ENCODE measurements at places on chromosomes 4 and X.
A peak's percentile ranks its signal among the peaks of the same experiment; 100 is the strongest.

GRCh38 chr4:126762663-126763247 is 870.0 kb upstream of the INTU start:
- DNase-seq: no peak

GRCh38 chr4:36056136-36056535 is 188.2 kb downstream of the ARAP2 start:
- DNase-seq: no peak

GRCh38 chr4:127469542-127469941 is 163.2 kb upstream of the INTU start:
- no peak for DNase-seq

GRCh38 chr4:157978680-157979361 is 194.0 kb downstream of the GASK1B start:
- peak; percentile 12 for DNase-seq

DNA sequence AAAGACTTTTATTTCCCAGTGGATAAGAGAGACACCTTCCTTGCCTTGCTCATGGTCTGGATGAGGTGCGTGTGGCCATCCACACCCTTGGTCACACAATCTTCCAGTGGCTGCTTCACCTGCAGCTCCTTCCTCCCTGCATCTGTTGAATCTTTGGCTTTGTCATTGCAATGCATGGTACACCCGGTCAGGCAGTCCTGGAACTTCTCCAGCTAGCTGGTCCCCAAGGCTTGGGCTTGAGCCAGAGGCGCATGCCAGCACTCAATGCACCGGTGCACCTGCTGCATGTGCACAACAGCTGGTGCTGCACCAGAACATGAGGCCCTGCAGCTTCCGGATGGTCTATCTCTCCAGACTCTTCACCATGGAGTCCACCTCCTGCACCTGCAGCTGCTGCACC is 31.7 kb downstream of the SCML1 start:
- no peak for DNase-seq

DNA sequence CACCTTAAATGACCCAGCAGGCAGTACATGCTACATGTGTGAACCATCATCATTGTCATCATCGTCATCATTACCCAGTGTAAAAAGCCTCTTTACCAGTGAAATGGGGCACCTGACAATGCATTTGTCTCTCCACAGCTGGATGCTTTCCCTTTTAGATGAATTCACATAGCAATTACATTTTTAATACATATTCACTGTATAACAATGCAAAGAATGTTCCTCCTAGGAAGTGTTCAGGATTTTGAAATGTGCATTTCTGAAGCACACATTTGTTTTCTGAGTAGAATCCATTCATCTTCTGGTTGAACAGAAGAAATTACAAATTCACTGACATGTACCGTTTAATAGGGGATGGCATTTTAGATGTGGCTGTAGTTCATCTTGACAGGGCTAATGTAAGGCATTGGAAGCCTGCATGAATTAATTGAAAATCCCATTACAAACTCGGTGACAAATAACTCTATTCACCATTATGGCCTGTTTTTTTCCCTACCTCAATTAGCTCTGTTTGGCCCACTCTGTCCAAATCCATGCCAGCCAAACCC is 111.1 kb downstream of the SH3RF1 start:
- no peak for DNase-seq

DNA sequence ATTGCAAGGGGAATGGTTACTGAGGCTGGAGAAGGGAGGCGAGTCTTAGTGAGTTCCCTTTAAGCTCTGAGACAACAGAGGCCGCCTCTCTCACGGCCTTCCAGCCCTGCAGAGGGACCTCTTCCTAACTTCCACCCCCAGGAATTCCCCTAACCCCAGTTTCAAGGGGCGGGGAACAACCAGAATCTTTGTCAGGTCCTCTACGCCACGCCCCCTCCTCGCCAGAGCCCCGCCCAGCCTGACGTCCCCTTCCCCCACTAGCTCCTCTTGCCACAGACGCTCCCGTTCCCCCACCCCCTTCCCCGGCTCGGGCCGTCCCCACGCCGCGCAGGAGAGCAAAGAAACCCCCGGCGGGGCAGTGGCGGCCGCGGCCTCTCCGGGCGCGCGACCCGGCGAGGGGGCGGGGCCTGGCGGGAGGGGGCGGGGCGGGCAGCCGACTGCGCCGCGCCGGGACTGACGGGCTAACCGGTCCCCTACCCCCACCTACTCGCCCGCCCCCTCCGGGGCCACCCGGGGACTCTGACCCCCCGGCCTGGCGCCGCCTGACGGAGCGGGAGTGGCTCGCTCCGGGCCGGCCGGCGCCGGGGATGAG is 12.3 kb upstream of the TMEM156 start:
- DNase-seq: peak; percentile 66

DNA sequence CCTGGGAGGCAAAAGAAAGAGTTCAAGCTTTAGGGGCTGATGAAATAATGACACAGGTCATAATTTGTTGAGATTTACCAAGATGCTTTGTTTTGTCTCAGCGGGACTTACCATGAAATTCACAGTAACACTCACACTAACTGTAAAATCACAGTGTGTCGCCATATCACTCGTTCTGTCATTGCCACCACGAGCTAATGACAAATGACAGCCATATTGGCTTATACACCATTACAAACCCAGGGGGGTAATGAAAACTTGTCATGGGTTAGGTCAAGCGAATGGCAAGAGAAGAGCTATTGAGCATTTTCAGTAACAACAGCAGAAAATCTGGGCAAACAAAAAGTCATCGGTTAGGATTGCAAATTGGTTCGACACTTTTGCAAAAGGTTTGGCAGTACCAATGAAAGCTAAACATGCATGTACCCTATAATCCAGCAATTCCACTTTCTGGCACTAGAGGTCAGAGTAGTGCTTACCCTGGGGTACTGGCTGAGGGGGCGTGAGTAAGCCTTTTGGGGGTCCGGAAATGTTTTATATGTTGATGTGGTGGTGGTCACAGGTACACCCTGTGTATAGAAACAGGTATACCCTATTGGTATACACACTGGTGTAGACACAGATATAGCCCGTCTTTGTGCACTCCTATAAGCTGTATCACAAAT is 83.9 kb upstream of the RAI2 start:
- no peak for DNase-seq

DNA sequence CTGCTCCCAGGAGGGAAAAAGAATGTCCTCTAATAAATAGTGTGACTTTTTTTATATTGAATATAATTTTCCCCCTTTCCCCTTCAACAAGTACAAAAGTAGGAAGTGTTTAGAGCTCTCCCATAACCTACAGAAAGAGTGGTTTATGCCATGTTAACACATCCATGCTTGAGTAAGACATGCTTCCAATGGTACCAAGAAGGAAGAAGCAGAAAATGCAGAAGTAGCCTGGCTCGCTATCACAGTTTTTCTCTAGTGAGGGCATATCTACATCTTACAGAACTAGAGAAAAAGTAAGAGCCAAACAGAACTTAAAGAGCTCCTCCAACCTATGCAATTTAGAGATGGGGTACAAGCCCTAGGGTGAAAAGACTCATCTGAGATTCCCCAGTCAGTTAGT is 82.5 kb downstream of the ARHGEF9 start:
- DNase-seq: no peak

DNA sequence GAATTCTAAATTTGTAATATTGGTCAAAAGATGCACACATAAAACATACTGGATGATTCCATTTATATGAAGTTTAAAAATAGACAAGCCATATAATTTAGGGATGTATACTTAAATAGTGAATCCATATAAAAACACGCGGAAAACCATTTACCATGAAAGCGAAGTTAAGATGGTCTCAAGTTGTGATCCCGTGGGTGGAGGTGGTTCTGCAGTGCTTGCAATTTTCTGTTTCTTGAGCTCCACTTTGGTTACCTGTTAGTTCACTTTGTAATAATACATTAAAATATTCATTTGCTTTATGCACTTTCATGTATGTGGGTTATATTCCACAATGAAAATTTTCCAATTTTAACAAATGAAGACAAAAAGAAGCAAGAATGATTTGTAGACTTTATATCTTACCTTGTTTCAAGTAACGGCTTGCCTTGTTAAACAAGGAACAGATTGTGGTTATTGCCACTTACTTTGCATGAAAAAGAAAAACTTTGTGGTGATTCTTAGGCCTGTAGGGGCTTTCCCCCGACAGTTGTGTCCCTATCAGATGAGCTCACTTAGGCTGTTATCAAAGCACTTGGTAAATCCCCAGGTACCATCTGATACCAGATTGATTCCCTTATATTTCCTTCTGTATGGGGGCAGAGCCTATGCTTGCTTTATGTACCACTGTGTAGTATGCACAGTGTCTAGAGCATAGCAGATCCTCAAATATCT is 12.2 kb downstream of the UCP1 start:
- DNase-seq: no peak

DNA sequence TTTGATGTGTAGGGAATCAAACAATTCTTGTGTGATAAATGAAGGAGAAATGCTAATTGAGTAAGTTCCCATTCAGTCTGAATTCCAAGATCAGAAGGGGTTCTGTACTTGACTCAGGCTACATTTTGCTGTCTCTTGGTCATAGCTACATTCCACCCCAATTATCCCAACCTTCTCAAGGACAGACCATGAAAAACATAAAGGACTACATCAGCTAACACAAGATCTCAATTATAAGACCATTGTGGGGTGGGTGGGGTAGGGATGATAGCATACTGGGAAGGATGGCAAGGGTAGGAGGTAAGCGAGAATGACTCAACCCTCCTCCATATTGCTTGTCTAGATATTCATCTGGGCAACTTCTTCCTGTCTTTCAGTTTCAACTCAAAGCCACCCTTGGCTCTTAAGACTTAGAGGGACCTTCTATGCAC is 87.4 kb upstream of the ETNPPL start:
- DNase-seq: no peak

- DNase-seq: no peak
Measured at GRCh38 chr4:149755969-149756368, 59.7 kb downstream of the IQCM start.

- DNase-seq: no peak
Measured at GRCh38 chr4:98728433-98728832, 70.0 kb upstream of the TSPAN5 start.

GRCh38 chr4:81343536-81343935 is 128.2 kb downstream of the RASGEF1B start:
- DNase-seq: no peak

GRCh38 chr4:60808726-60809485 is 391.2 kb upstream of the ADGRL3 start:
- DNase-seq: peak; percentile 0

GRCh38 chrX:69618803-69619202 is 2.9 kb downstream of the EDA start:
- no peak for DNase-seq

GRCh38 chrX:110384490-110384889 is 25.8 kb downstream of the RTL9 start:
- DNase-seq: no peak

- no peak for DNase-seq
Measured at GRCh38 chrX:110044346-110045249, 41.7 kb downstream of the TMEM164 start.

DNA sequence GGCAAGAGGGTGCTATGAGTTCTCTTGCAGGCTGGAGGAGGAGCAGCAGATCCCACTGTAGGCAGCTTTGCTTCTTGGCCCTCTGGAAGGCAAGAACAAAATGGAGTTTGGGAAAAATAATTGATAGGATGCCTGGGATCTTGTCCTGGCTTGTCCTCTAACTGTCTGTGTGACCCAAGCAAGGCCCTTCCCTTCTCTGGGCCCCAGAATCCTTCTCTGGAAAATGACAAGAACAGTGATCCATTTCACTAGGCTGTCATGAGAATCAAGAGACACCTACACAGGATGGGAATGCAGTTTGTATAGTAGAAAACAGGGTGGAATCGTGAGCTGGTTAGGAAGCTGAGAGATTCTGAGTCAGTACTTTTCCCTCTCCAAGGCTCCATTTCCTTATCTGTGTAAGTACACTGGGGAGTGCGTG is 133.3 kb downstream of the PJA1 start:
- no peak for DNase-seq

DNA sequence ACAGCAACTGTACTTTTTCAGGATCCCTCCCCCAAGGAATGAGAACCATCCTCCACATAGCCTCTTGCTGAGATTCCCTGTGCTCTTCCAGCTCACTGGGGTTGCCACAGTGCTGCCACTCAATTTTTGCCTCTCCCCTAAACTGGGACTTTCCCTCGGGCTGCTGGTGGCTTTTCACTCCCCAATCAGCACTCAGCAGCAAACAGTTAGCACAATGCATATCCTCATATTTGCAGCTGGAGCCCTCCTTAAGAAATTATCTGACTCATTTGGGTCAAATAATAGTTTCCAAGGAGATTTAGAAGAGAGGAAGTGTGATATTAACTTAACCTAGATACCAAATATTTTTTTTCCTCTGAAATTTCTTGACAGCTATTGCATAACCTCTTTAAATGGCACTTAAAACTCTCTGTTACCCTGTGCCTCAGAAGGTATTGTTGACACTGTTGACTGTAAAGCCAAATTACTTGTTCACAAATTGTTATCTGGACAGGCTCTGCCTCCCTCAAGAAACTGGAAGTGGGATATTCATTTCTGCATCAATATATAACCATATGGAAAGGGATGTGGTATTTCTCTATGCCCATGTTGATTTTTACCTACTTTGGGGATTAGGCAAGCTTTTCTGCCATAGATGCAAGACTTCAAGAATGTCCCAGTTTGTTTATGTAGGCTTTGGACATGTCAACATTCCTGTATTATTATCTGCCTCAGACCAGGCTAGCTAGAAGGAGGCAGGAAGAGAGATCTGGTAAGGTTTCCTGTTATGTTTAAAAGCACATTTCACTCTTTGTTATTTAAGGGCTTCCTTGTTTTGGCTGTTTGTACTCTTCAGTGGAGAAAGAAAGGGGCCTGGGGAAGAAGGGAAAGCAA is 58.0 kb downstream of the SEPTIN11 start:
- DNase-seq: no peak

DNA sequence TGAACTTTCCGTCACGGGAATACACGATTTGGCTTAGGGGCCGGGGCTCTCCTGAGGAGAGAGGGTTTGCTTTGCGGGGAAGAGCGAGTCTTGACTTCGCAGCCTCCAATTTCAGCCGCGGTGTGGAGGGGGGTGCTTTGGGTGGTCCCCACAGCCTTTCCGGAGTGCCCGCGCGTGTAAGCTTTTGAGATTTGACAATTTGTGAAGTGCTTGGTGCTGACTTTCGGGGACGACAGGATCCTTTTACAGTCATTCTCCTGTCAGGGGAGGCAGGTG is 355 bp downstream of the SCML1 start:
- no peak for DNase-seq

DNA sequence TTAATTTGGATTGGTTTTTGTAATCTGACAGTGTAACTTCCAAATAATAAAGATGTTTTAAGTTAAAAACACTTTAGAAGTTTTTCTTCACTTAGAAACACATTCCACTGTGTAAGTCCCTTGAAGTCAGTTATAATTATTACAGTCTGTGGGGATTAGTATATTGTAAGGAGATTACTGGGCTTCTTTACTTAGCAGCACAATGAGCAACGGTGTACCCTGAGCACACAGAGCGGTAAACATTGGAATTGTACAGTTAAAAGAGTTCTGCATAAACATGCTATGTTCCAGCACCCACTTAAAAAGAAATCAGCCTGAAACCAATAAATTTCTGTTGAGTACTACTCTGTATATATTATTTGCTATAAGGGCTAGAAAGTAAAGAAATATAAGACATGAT is 44.3 kb downstream of the CCSER1 start:
- DNase-seq: no peak

All from HuH-7.5 (cell line).